ENCODE measurements at places on chromosomes 6 and 20. TPM values are rescaled to one million over a fixed set of nuclear protein-coding genes. Genes with fewer than 3 reads are reported as not detected.

CLDN20 gene
- not detected for total RNA-seq

GPSM3 gene
- 3.1 TPM for total RNA-seq

SIRPA gene
- total RNA-seq = 10.5 TPM

SCUBE3 gene
- total RNA-seq = 0.88 TPM

TCF21 gene
- not detected for total RNA-seq

MLN gene
- not detected for total RNA-seq

ULBP3 gene
- 2.1 TPM for total RNA-seq

DNMT3B gene
- 6.2 TPM for total RNA-seq

ANKRD66 gene
- total RNA-seq = not detected

TMC2 gene
- not detected for total RNA-seq

VIP gene
- total RNA-seq = 0.93 TPM

CYP24A1 gene
- 0.05 TPM for total RNA-seq

FOXF2 gene
- not detected for total RNA-seq

SAMD5 gene
- total RNA-seq = 2.7 TPM

EYA4 gene
- 0.02 TPM for total RNA-seq

OR2B6 gene
- not detected for total RNA-seq
